ENCODE measurements at places on chromosomes 7 and 10.

GRCh38 chr10:132774902-132775863 is 10.8 kb downstream of the NKX6-2 start:
- no peak for DNase-seq

GRCh38 chr7:140668641-140669040 is 4.1 kb upstream of the ADCK2 start:
- no peak for DNase-seq

DNA sequence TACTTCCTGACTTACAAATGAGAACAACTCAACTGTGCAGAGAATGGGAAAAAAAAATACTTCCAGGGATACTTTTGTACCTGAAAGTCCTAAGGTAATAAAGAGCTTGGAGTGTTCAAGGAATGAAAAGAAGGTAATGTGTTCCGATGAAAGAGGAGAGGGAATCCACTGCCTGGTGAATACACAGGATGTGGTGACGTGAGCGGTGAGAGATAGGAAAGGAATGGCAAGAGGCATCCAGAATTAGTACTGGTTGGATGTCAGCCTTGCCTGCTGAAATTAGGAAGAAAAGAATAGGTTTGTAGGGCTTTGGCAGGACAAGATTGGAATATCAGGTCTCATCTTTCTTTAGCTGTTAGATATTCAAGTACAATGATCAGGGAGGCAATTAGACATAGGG is 347.7 kb downstream of the POM121L12 start:
- DNase-seq = no peak

GRCh38 chr7:93188870-93189634 is 37.2 kb downstream of the HEPACAM2 start:
- no peak for DNase-seq

- DNase-seq = no peak
These were observed 67.1 kb downstream of the AGMO start for GRCh38 chr7:15494711-15495110.
